ENCODE measurements at places on chromosomes 2 and 18. TPM values are rescaled to one million over a fixed set of nuclear protein-coding genes. Genes with fewer than 3 reads are reported as not detected.
A peak's percentile ranks its signal among the peaks of the same experiment; 100 is the strongest.

The RAPGEF4 gene
- 9.9 TPM for polyA plus RNA-seq

The KCNK3 gene
- polyA plus RNA-seq = 78.2 TPM

The PROKR1 gene
- polyA plus RNA-seq = 0.03 TPM

The PSMA8 gene
- not detected for polyA plus RNA-seq

The GALR1 gene
- polyA plus RNA-seq = not detected

The TGIF1 gene
- polyA plus RNA-seq = 78.1 TPM

The FABP1 gene
- polyA plus RNA-seq = 0.46 TPM

The IL1RL1 gene
- polyA plus RNA-seq = 2.1 TPM

The HRH4 gene
- polyA plus RNA-seq = 0.06 TPM

The LTBP1 gene
- polyA plus RNA-seq = 37.7 TPM

GRCh38 chr2:143190431-143190830 lies 61.2 kb downstream of the ARHGAP15 start:
- no peak for DNase-seq

DNA sequence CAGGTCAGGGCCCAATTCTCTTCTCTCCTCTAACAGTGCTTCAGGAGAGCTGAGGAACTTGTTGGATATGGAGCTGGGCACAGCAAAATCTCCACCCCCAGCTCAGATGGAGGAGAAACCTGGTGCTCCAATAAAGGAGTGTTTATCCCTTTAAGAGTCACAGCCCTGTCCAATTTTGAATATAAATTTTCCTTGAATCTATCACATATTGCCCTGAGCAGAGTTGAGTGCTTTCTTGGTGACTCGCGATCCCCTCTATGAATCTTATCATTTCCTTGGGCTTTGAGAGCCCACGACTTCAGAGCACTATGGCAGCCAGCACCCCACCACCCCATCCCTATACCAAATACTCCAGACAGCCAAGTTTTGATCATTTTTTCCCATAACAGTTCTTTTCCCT lies 34.4 kb upstream of the SMAD7 start:
- no peak for DNase-seq

GRCh38 chr2:83069724-83070123 lies 1389.4 kb downstream of the SUCLG1 start:
- no peak for DNase-seq

DNA sequence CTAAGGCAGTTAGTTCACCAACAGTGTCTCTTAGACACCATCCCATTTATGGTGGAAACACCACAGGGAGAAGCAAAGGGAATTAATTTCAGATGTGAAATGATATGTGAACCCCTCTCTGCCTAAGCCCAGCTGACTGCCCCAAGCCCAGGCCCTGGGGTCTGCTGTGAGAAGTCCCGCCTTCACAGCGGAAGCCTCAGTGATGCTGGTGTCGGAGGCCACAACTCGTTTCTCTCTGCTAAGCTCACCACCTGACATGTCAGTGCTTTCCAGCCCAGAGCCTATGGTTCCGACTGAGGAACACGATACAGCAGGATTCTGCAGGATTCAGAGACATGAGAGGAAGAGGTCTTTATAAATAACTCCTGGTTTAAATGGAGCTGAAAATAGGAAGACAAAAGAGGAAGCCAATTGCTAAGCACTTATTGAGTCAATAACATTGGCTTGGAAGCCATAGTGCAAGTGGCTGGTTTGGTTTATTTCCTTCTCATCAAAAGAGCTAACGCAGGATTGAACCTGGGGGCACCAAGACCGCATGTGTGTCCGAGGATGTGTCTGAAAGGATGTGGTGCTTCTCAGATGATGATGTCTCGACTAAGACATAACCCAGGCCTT lies 21.9 kb upstream of the LOXHD1 start:
- no peak for DNase-seq

DNA sequence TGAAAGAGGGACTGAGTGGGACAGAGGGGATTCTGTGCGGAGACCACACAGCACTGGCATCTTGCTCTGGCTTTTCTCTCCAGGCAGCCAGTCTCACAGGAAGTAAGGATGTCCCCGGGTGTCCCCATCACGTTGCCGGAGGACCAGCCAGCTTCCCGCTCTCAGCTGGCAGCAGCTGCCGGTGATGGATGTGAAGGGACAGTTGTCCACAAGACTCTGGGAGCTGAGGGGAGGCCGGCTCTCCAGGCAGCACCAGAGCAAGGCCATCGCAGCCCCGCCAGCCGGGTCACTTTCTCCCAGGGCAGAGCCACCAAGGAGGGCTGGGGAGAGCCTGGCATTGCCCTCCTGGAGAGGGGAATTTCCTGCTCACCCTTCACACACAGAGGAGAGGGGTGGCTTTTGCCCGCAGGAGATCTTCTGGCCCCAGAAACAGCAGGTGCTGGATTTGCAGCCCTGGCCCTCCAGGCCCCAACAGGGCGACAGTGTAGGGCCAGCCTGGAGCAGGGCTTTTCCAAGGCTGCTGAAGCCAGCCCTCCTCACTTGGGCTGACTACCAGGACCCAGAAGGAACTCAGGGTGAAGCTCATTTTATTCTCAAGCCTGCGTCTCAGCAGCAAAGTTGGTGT lies 24.0 kb upstream of the B3GNT7 start:
- DNase-seq = no peak

- no peak for DNase-seq
These were observed 332.3 kb upstream of the FIGN start for GRCh38 chr2:164068063-164068462.

GRCh38 chr2:40097691-40098385 lies 318.8 kb upstream of the THUMPD2 start:
- no peak for DNase-seq

GRCh38 chr2:20507166-20507692 lies 60.4 kb downstream of the RHOB start:
- no peak for DNase-seq

DNA sequence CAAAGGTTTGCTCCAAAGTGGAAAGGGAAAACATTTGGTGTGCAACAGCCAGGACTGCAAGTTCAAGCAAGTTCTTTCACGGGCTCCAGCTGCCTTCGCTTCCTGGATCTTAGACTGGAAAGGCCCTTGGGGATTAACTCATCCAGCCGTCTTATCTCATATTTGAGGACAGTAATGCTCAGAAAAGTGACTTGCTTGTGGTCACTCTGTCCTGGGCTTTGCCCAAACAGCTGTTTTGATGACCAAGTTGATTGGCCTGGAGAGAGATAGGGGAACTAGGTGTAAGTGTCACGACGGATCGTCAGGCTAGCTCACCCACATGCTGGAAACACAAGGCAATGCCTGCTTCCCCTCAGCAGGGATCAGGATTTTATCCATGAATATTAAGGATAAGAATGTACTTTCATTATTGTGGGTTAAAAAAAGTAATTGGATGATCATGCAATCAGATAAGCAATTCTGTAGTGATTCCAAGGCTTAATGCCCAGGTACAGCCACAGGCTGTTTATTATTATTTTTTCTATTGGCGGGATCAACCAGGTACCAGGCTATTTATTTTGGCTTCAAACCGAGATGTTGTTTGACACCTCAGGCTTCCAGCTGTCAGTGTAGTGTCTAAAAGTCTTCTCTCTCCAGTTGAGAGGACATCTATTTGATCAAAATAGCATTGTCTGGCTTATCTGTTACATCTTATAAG lies 162.5 kb upstream of the EPAS1 start:
- peak; percentile 30 for DNase-seq

GRCh38 chr2:202821206-202822160 lies 50.1 kb downstream of the ICA1L start:
- no peak for DNase-seq

DNA sequence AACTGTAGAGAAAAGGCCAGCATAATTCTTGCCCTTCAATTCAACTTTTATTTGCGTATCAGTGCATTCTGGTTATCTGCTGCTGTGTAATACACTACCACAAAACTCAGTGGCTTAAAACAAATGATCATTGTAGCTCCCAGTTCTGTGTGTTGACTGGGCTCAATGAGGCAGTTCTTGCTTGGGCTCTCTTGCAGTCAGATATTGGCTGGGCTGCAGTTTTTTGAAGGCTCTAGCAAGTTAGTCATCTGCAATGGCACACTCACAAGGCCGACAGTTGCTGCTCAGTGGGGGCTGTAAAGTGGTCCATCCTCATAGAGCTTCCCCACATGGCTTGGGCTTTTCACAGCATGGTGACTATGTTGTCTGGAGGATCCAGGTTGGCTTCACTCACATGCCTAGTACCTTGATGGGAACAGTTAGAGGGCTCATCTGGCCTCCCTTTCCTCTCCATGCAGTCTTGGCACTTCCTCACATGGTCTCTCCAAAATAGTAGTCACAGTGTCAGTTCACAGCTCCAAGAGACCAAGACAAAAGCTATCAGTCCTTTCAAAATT lies 110.6 kb upstream of the TNP1 start:
- no peak for DNase-seq

- DNase-seq = no peak
These were observed 355.2 kb upstream of the TRIB2 start for GRCh38 chr2:12361506-12361905.

- peak; percentile 57 for DNase-seq
These were observed 743 bp downstream of the XPO1 start for GRCh38 chr2:61537277-61537949.

DNA sequence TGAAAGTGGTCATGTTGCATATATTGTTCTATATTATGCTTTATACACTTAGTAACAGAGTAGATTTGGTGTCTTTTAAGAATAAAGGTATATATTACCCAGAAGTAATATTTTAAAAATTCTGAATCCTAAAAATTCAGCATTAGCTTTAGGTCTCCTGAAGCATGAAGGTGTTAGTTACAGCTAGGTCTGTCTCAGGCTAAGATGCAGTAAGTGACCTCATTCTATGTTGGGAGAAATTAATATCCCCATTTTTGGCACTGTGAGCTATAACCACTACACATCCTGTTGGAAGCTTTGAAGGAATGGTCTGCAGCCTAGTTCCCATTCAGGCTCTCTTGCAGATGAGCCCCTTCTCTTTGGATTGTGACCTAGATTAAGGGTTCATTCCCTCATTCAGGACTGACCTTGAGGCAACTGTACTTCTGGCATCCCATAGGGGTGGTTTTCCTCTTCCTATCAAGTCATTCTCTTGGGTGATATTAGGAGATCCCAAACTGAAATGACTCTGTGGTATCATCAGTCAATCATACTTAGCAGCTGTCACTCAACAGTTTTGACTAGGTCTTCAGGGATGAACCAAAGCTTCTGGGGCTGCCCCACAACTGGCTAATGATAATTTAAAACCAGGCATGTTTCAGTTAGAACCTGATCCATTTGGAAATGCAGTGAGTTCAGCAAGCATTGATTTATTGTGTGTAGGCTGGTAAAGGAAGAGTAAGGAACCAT lies 117.7 kb downstream of the GPD2 start:
- DNase-seq = no peak

GRCh38 chr18:2154278-2154677 lies 417.0 kb downstream of the METTL4 start:
- DNase-seq = no peak

GRCh38 chr2:39153312-39153711 lies 32.5 kb upstream of the SOS1 start:
- no peak for DNase-seq

DNA sequence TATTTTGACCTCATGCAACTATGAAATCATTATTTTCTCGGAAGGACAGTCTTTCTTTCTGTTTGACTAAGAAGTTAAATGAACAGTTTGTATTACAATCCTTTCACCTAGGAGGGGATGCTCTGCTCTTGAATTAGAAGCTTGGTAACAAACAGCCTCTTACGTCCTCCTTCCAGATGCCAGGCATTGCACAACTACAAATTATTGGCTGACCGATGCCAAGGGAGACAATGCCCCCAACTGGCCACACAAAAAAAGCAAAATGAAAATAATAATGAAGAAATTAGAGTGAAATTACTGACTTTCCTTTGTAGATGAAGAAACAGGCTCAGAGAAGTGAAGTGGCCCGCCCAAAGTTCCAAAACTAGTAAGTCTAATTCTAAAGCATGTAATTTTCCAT lies 177.9 kb downstream of the CYRIA start:
- DNase-seq = no peak

GRCh38 chr2:178827739-178828485 lies 20.7 kb upstream of the TTN start:
- no peak for DNase-seq

DNA sequence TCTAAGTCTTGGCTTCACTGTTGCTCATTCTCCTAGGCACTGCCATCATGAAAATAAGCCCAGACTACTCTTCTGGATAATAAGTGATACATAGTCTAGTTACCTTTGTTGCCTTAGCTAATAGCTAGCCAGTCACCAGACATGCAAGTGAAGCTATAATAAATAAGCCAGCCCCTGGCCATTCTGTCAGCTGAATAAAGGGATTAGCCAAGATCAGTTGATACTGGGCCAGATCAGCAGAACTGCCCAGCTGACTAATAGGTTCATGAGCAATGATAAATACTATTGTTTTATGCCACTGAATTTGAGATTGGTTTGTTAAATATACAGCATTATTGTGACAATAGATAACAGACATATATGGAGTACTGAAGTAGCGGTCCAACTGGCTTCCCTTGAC lies 8.0 kb upstream of the C2orf69 start:
- no peak for DNase-seq

GRCh38 chr2:179686069-179686468 lies 175.3 kb downstream of the ZNF385B start:
- DNase-seq = no peak

- DNase-seq = no peak
These were observed 13.0 kb downstream of the CALCRL start for GRCh38 chr2:187435078-187435477.

GRCh38 chr2:30628341-30628740 lies 178.9 kb downstream of the CAPN13 start:
- no peak for DNase-seq

GRCh38 chr2:71291398-71291797 lies 40.2 kb upstream of the ZNF638 start:
- no peak for DNase-seq

DNA sequence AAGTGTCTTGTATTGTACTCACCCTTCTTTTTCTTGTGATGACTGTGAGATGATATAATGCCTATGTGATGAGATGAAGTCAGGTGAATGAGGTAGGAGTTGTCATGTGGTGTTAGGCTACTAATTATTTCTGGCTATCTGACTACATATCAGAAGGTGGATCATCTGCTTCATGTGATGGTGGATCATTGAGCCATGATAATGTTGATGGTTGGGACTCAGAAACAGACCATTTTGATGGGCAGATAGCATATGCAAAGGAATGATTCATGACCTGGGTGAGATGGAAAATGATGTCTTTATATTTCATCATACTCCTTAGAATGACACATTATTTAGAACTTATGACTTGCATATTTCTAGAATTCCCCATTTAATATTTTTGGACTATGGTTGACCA lies 19.5 kb downstream of the ANKRD30B start:
- DNase-seq = no peak

DNA sequence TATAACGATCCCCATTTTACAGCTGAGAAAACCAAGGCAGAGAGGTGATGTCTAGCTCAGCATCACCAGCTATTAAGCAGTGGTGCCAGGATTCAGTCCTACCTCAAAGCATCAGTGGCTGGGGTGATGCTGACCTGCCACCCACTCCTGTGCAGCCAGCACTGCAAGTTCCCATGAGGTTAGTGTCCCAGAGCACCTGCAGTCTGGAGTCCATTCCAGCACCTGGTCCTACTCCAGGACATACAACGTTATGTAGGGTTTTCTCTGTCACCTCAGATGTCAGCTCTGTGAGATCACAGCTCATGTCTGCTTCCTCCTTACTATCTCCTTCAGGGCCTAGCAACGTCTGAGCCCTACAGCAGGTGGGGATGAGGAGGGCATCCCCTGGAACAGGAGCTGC lies 328.0 kb upstream of the HS6ST1 start:
- DNase-seq = peak; percentile 3

- DNase-seq = peak; percentile 21
These were observed 153.2 kb downstream of the GLI2 start for GRCh38 chr2:120888851-120889250.

Data from ovary (tissue), 10 donors.